ENCODE measurements at places on chromosomes 13 and 19. TPM values are rescaled to one million over a fixed set of nuclear protein-coding genes. Genes with fewer than 3 reads are reported as not detected.

PRKCG gene
- total RNA-seq: not detected

ZNF442 gene
- total RNA-seq: not detected

TTC9B gene
- total RNA-seq: not detected

SBSN gene
- not detected for total RNA-seq

GADD45B gene
- 95.3 TPM for total RNA-seq

GRCh38 chr19:6774821-6775707 lies 2.6 kb downstream of the VAV1 start:
- peak; percentile 34 for DNase-seq

DNA sequence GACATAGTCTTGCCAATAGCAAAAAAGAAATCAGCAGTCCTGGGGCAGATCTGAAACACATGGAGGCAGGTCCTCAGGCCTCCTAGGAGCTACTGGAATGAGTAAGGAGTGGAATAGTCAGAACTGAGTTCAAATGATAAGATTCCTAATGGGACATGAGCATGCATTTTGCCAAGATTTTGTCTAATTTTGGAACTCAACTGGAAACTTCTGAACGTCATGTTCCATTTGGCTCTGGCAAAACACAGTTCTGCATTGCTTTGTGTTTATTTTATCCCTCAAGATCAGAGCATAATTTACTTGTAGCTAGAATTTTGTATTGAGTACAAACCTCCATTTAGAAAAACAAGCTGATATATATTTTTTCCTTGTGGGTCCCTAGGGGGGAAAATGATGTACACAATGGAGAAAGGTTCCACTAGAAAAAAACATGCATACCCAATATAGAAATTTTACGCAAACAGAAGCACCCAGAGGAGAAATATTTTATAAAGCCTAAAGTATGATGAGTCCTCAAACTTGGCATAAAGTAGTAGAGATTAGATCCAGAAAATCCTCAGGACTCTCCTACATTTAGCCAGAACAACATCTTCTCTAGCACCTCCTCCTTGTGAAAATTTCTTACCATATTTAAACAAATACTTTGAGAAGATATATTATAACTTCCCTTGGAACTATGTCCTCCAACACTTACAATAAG lies 149.0 kb upstream of the SERP2 start:
- peak; percentile 65 for DNase-seq

GRCh38 chr13:51006067-51006845 lies 96.7 kb downstream of the RNASEH2B start:
- DNase-seq: no peak

GRCh38 chr19:40298026-40298425 lies 12.9 kb upstream of the AKT2 start:
- DNase-seq: no peak

- DNase-seq: no peak
These were observed 36.2 kb downstream of the SMAD9 start for GRCh38 chr13:36883824-36884223.

DNA sequence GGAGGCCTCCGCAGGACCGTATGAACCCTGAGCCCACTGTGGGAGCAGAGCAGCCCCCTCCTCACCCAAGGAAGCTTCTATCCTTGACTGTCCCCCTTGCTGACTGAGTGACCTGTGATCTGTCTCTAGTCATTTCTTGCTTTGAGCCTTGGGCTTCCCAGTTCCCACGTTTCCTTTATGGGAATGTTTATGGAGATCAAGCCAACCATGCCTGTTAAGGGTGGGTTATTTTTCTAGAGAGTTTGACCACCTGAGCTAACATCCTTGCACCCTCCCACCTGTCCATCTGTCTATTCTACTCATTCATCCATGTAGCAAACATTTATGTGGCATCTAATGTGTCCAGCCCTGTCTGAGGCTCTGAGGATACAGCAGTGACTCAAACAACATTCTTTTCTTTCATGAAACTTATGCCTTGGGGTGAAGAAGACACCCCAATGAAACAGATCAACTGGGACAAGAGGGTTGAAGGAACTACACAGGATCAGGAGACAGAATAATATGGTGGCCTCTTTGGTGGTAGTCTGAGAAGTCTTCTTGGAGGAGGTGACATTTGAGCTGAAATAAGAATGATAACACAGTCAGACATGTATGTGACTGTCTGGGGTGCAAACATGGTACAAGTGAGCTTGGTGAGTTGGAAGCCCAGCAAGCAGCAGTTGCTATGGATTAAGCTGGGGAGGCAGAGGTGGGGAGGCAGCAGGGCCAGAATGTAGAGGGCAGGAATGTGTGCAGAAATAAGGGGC lies 30.5 kb downstream of the CERS4 start:
- DNase-seq: no peak

- DNase-seq: no peak
These were observed 51.2 kb upstream of the KL start for GRCh38 chr13:32964987-32965386.

DNA sequence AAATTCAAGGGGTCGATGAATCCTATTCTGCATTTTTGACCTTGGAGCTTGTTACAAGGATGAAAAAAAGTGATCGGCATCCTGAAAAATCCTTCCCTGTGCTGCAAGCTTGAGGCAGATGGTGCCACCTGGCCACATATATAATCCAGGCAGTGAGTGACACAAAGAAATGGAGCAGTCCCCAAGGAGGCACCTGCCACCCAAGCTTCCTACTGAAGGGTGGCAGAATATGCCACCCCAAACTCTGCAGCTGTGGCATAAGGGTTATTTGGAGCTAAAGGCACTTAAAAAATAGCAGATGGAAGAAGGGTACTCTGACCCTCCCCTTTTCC lies 15.4 kb downstream of the TMEM272 start:
- no peak for DNase-seq

- DNase-seq: no peak
These were observed 225.5 kb upstream of the IPO5 start for GRCh38 chr13:97727991-97728390.

DNA sequence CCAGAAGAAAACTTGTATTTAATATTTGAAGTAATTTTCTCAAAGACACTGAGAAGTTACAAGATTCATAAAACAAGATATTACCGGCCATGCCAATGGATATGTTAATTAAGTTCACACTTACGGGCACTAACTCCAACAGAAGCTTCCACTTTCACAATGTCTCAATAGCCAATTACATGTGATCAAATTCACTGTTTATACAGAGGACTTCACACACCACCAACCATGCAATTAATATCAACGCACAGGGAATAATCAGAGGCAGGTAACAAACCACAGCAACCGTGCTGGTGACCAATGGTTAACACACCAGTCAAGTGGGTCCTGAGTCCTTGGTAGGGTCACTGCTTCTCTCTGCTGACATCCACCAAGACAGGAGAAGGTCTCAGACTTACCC lies 5.9 kb upstream of the ACOD1 start:
- DNase-seq: no peak

GRCh38 chr19:10417541-10418234 lies 2.6 kb upstream of the PDE4A start:
- DNase-seq: peak; percentile 37

GRCh38 chr13:110652764-110653163 lies 37.4 kb downstream of the NAXD start:
- DNase-seq: no peak
